Testis (tissue), 5 donors: ENCODE measurements at places on chromosomes 12 and 14.
A peak's percentile ranks its signal among the peaks of the same experiment; 100 is the strongest.

GRCh38 chr14:73457041-73457923 is 1.1 kb downstream of the NUMB start:
- no peak for DNase-seq

GRCh38 chr12:53056296-53056695 is 6.4 kb downstream of the TNS2 start:
- DNase-seq, result no peak

- DNase-seq, result no peak
Measured at GRCh38 chr12:97452230-97452629, 10.4 kb upstream of the RMST start.

DNA sequence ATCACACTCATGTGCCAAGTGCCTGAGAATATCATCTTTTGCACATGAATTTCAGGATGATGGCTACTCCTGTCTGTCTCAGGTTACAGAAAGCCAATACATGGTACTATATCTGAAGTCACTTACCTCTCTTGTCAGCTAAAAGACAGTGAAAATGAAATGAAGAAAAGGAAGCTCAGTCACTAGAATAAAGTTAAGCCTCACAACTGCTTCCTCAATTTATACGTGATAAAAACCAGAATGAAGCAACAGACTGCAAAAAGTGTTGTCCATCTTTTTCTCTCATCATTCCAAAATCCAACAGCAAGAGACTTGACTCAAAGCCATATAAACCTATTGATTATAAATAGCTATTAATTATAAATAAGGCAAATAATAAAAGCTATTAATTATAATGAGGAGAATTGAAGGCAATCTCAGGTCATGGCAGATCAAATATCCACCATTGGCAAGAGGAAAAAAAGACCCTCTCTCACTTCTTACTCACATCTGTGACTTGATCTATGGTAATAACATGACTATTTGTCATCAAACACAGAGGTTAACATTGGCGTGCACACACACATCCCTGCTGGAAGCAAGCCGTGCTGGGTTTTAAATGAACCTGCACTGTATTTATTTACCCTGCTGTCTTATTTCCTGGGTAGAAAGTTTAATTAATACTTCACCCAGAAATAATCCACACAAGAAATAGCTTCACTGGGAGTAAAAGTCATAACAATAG is 10.0 kb downstream of the NIN start:
- DNase-seq, result no peak

GRCh38 chr12:123140676-123141614 is 9.9 kb downstream of the PITPNM2 start:
- no peak for DNase-seq

- DNase-seq, result no peak
Measured at GRCh38 chr14:21066882-21067502, 3.1 kb upstream of the ARHGEF40 start.

DNA sequence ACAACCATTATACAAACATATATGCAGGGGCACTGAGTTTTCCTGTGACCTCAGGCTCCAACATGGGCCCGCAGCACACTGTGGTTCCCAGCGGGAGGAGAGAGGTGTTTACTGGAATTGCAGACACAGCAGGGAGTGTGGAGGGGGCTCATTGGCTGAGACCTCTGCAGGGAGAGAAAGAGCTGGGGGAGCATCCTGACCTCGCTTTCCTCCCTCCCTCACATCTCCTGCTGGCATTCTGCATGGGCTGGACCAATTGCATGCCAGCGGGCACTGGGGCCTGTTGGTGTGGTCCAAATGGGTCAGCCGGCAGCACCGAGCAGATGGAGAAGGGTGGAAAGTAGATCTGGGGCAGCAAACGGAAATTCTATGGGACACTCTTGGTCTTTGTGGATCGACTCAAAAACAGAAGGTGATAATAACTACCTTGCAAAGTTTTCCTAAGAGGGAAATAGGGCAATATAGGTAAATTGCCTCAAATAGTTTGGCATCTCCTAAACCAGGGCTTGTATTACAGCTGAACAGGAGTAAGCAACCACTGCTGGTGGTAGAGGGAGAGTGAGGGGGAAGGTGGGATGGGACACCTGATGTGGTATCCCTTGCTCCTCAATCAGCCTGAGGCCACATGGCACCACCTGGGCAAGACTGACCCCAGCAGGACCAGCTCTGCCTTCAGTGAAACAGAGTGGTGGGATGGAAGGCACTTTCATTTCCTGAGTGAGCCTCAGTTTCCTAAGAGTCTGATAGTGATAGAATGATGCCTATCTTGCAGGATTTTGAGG is 86.9 kb downstream of the NTF3 start:
- DNase-seq, result no peak

DNA sequence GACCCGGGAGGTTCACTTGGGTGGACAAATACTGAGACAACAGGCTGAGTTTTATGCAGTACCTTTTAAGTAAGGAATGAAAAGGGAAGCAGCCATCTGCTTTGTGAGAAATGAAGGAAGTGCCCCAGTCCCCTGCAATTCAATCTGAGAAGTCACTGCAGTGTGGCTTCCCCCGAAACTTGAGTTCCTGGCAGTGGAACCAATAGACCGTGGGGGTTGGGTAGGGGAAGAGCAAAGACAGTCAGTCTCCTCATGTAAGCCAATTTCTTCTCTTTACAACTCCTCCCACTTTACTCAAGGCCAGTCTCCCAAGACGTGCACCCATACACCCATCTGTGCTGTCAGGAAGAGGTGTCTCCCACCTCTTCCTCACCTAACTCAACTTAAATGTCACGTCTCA is 206.5 kb downstream of the BCAT1 start:
- DNase-seq, result peak; percentile 38

GRCh38 chr12:115771065-115771464 is 506.4 kb downstream of the MED13L start:
- peak; percentile 17 for DNase-seq

GRCh38 chr14:74684434-74684833 is 28.4 kb downstream of the AREL1 start:
- no peak for DNase-seq

GRCh38 chr12:29448157-29448556 is 49.3 kb downstream of the OVCH1 start:
- DNase-seq, result no peak

DNA sequence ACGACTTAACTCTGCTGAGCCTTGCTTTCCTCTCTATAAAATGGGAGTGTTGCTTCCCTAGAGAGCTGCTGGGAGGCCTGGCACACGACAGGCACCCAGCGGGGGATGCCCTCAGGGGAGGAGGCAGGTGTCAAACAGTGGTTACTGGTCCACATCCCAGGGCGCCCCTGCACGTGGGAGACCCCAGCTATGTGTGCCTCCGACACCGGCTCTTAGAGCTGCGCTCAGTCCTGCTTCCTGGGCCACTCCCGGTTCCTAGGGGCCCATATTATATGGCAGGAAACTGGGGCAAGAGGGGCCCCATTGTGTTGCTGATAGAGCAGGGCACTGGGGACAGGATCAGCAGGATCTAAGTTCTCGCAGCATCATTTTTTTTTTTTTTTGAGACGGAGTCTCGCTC is 47.3 kb downstream of the CHGA start:
- no peak for DNase-seq

DNA sequence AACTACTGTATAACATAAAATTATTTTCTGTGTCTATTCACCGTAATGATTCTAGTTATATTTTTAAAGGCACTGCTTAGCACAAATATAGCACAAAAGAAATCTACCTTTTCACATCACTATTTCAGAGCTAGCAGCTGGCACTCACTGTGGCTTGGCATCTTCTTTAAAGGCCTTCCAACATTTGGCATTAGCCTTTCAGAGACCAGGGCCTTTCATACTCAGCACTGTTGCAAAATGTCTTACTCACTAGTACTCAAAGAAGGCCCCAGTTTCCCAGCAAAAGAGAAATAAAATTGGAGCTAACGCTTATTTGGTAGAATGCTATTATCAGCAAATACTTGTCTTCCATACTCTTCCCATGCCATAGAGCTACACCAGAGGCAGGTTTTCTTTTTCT is 238.4 kb downstream of the MED13L start:
- no peak for DNase-seq

GRCh38 chr14:100728962-100729361 is 2.3 kb downstream of the DLK1 start:
- no peak for DNase-seq

DNA sequence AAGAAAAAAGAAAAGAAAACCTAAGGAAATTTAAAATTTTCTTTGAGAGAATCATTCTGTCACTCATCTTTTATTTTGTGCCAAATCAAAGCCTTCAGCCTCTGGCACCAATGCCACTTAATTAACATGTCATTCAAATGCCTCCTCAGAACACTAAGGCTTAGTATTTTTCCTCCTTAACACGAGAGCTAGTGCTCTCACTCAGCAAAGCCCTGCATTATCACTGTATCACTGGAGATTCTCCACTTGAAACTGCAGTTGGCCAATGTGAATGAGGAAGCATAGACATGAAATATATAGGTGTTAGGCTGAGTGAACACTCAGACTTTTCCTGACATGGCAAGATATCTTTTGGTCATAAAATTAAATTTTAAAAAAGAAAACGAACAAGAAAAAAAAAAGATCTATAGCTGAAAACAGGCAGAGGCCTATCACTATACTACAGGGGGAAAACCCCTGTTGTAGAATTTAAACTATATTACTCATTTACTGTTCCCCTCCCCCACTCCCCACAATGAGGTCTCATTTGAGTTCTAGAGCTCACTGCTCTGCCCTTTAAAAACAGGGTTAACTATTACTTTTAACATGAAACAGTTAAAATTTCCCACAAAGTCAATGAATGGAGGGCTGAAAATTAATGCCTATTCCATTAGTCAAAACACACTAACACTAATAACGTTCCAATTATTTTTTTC is 5.1 kb downstream of the MBIP start:
- DNase-seq, result no peak
